ENCODE measurements at places on chromosomes 7 and 10. TPM values are rescaled to one million over a fixed set of nuclear protein-coding genes. Genes with fewer than 3 reads are reported as not detected.

ASB4 gene
- not detected for total RNA-seq

GPR158 gene
- 0.19 TPM for total RNA-seq

EVX1 gene
- not detected for total RNA-seq

SKAP2 gene
- total RNA-seq = 2.7 TPM

IDI2 gene
- not detected for total RNA-seq

TMEM176B gene
- not detected for total RNA-seq

STEAP1B gene
- total RNA-seq = 25.3 TPM

MET gene
- total RNA-seq = 67.1 TPM

GPR15LG gene
- not detected for total RNA-seq
